Mononuclear cell (primary cell): ENCODE measurements at places on chromosomes 6 and 20. TPM values are rescaled to one million over a fixed set of nuclear protein-coding genes. Genes with fewer than 3 reads are reported as not detected.

CD83 gene
- total RNA-seq, result 366 TPM

RGS17 gene
- total RNA-seq, result not detected

GABRR2 gene
- total RNA-seq, result 0.63 TPM

PLN gene
- total RNA-seq, result 0.10 TPM

DYNLRB1 gene
- total RNA-seq, result 48.3 TPM

MTFR2 gene
- 3.9 TPM for total RNA-seq

FRK gene
- total RNA-seq, result not detected

SIM1 gene
- not detected for total RNA-seq

CRISP3 gene
- total RNA-seq, result not detected

BPIFA1 gene
- not detected for total RNA-seq

SIRPD gene
- total RNA-seq, result 0.42 TPM

NRSN1 gene
- not detected for total RNA-seq

OXT gene
- not detected for total RNA-seq

TFAP2A gene
- total RNA-seq, result not detected

VSX1 gene
- total RNA-seq, result not detected

SMLR1 gene
- not detected for total RNA-seq

LKAAEAR1 gene
- total RNA-seq, result 0.42 TPM

C6orf118 gene
- total RNA-seq, result not detected

FGD2 gene
- 41.7 TPM for total RNA-seq

NFKBIE gene
- 125 TPM for total RNA-seq

SLC32A1 gene
- total RNA-seq, result 0.21 TPM

NECAB3 gene
- total RNA-seq, result 4.6 TPM

ZBP1 gene
- total RNA-seq, result 14.7 TPM

JPH2 gene
- not detected for total RNA-seq

TAGAP gene
- total RNA-seq, result 320 TPM

RAB44 gene
- total RNA-seq, result 1.3 TPM

CYP21A2 gene
- total RNA-seq, result not detected

ELOVL2 gene
- not detected for total RNA-seq

MYT1 gene
- not detected for total RNA-seq

DLK2 gene
- total RNA-seq, result 0.31 TPM

PACRG gene
- 0.73 TPM for total RNA-seq

LIN28B gene
- total RNA-seq, result not detected

SLC22A7 gene
- not detected for total RNA-seq

LAMP5 gene
- total RNA-seq, result 0.84 TPM

SNRPB2 gene
- 57.5 TPM for total RNA-seq

LST1 gene
- total RNA-seq, result 200 TPM

HSPA1L gene
- total RNA-seq, result 2.7 TPM

HS3ST5 gene
- not detected for total RNA-seq

ENPP4 gene
- total RNA-seq, result 17.5 TPM

TFAP2D gene
- not detected for total RNA-seq

ULBP2 gene
- total RNA-seq, result 0.94 TPM

CLIC5 gene
- total RNA-seq, result 0.52 TPM

PAQR8 gene
- total RNA-seq, result 2.0 TPM

EDEM2 gene
- 19.5 TPM for total RNA-seq

SLC22A2 gene
- not detected for total RNA-seq

PAK5 gene
- not detected for total RNA-seq

CBLN4 gene
- total RNA-seq, result not detected

SLC13A3 gene
- 0.10 TPM for total RNA-seq

EYA4 gene
- not detected for total RNA-seq

IL17F gene
- total RNA-seq, result not detected
